ENCODE measurements at places on chromosomes 6 and 20. TPM values are rescaled to one million over a fixed set of nuclear protein-coding genes. Genes with fewer than 3 reads are reported as not detected.

Gene CALHM4
- total RNA-seq, result not detected

Gene GCNT2
- 37.1 TPM for total RNA-seq

Gene MAS1
- total RNA-seq, result 0.03 TPM

Gene TOX2
- 1.4 TPM for total RNA-seq

Gene CBLN4
- total RNA-seq, result 0.27 TPM

Gene SIRPB2
- 2.2 TPM for total RNA-seq

Gene CSNK2B
- total RNA-seq, result 96.3 TPM

Gene DPPA5
- not detected for total RNA-seq

Gene NKAIN4
- total RNA-seq, result not detected

Gene FABP7
- not detected for total RNA-seq

Gene DYNLT2
- total RNA-seq, result 0.83 TPM

Gene CRIP3
- 11.2 TPM for total RNA-seq

Gene CST4
- not detected for total RNA-seq

Gene RBM24
- 221 TPM for total RNA-seq

Gene SLC17A1
- not detected for total RNA-seq

Gene LKAAEAR1
- total RNA-seq, result not detected

Gene FOXA2
- not detected for total RNA-seq

Gene MICAL1
- total RNA-seq, result 7.7 TPM

Gene PSORS1C2
- not detected for total RNA-seq

Gene MOCS1
- 22.1 TPM for total RNA-seq

Gene RIPPLY2
- not detected for total RNA-seq

Gene CCN6
- total RNA-seq, result not detected

Gene CD83
- 1.7 TPM for total RNA-seq

Gene COL19A1
- 3.3 TPM for total RNA-seq

Gene SERPINB1
- 26.4 TPM for total RNA-seq

Gene MCCD1
- not detected for total RNA-seq

Gene DEFB110
- total RNA-seq, result not detected

Gene ZBTB12
- 5.2 TPM for total RNA-seq

Gene MUC21
- not detected for total RNA-seq

Gene GTF2H4
- 16.0 TPM for total RNA-seq

Gene PRDM13
- not detected for total RNA-seq

Gene ASIP
- 10.5 TPM for total RNA-seq

Gene NHSL1
- 88.2 TPM for total RNA-seq

Gene GLO1
- 70.3 TPM for total RNA-seq

Measured in cardiac septum (tissue), 1 donor.